Breast epithelium (tissue), 4 donors: ENCODE measurements at places on chromosomes 12 and 14.

- DNase-seq = no peak
Observed at GRCh38 chr14:68448252-68448902, 344.5 kb downstream of the ZFP36L1 start.

DNA sequence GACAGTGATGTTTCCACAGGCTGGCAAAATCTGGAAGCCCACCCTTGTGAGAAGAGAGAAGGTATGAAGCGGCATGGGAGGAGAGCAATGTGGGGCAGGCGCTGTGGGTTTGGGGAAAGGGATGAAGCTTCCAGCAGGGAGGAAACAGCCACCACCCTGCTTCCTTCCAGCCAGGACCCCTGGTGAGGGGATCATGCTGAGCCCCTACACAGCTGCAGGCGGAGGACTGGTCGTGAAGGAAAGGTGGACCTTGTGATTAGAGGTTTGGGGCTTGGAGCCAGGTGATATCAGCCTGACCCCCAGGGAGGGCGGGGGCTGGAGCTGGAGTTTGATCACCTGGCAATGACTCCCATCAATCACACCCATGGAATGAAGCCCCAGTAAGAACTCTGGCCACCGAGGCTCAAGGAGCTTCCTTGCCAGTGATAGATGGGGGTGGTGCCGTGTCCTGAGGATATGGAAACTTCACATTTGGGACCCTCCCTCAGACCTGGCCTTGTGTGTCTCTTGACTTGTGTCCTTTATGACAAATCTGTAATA lies 48.6 kb downstream of the RIMBP2 start:
- DNase-seq = no peak

DNA sequence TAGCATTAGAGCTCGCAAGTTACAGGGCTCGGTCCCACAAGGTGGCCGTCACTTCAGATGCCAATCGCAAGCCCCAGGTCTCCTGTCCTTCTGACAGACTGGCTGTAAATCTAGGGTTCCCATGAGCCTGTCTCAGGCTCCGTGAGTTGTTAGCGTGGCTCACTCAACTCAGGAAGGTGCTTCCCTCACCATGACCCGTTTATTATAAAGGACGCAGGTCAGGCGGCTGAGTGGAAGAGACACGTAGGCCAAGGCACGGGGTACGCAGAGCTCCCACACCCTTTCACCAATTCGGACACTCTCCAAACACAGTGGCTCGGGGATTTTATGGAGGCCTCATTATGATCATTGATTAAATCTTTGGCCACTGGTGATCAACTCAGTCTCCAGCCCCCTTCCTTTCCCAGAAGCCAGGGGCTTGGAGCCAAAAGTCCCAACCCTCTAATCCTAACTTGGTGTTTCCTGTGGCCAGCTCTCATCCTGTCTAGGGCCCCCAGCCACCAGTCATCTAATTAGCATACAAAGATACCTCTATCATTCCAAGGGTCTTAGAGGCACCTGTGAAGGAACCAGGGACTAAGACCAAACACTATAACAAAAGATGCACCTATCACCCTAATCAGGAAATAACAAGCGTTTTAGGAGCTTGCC lies 25.8 kb upstream of the LRTM2 start:
- DNase-seq = no peak

- DNase-seq = no peak
Observed at GRCh38 chr14:51562816-51563215, 88.9 kb upstream of the FRMD6 start.

DNA sequence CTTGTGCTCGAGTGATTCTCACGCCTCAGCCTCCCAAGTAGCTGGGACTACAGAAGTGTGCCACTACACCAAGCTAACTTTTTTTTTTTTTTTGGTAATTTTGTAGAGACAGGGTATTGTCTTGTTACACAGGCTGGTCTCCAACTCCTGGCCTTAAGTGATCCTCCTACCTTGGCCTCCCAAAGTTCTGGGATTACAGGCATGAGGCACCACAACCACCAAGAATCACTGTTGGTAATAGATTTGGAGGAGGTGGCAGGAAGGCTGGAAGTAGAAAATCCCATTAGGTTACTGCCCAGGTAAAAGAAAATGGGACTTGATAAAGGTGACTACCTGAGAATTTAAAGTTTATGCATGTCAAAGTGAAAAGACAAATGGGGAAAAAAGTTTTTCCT lies 1.4 kb upstream of the CDCA4 start:
- no peak for DNase-seq

DNA sequence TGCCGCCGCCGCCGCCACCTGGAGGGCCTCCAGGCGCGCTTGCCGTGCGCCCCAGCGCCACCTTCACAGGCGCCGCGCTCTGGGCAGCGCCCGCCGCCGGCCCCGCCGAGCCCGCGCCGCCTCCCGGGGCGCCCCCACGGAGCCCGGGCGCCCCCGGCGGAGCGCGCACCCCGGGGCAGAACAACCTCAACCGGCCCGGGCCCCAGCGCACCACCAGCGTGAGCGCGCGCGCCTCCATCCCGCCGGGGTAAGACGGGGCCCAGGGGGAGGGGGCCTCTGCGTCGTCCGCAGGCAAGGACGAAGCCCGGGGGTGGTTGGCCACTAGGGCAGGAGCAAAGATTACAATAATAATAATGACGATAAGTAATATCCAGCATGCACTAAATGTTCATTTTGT lies 21.3 kb downstream of the DTX1 start:
- no peak for DNase-seq

- DNase-seq = no peak
Observed at GRCh38 chr12:57320639-57321038, 69.7 kb upstream of the STAC3 start.

GRCh38 chr14:66643344-66643743 lies 135.4 kb downstream of the GPHN start:
- no peak for DNase-seq
